ENCODE measurements at places on chromosomes 5 and 9. TPM values are rescaled to one million over a fixed set of nuclear protein-coding genes. Genes with fewer than 3 reads are reported as not detected.

Gene DBH
- total RNA-seq: 0.19 TPM

Gene OTULINL
- 11.0 TPM for total RNA-seq

Gene MCC
- 56.3 TPM for total RNA-seq

Gene LECT2
- total RNA-seq: not detected

Gene CCL21
- 30.0 TPM for total RNA-seq

GRCh38 chr5:148455185-148455584 is 71.4 kb downstream of the FBXO38 start:
- DNase-seq: no peak

GRCh38 chr9:128475867-128476266 is 20.1 kb downstream of the ODF2 start:
- DNase-seq: no peak

GRCh38 chr5:73417303-73418034 is 31.1 kb downstream of the FOXD1 start:
- no peak for DNase-seq

DNA sequence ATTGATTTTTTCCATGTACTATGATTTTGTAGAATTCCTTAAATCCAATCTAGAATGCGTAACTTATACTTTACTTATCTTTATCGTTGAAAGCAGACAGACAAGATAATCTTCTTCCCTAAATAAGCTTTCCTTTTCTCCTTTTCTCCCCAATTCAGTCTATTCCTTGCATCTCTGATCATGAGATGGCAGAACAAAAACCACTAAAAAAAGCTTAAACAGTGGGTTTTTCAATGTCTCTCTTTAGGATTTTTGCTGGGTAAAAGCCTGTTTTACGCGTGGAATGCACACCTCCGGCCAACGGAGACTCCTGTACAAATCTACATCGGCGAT is 755 bp downstream of the CDKN2B start:
- no peak for DNase-seq

- DNase-seq: no peak
Measured at GRCh38 chr5:10580531-10581423, 16.9 kb downstream of the ANKRD33B start.

DNA sequence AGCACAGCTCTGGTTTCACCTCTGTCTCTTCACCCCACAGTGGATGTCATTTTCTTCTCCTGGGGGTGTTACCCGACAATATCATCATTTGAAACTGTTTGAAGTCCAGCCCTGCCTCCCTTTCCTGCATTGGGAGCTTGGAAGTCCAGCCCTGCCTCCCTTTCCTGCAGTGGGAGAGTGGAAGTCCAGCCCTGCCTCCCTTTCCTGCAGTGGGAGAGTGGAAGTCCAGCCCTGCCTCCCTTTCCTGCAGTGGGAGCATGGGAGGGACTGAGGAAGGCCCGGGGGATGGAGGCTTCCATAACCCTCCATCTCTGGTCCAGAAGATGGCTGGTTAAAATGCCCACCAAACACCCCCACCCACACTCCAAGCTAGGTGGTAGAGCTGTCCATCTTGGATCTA is 59.8 kb downstream of the SYK start:
- DNase-seq: no peak

Measured in omental fat pad (tissue), 4 donors.